ENCODE measurements at places on chromosomes 2 and 18.

GRCh38 chr2:187360286-187360685, 87.8 kb downstream of the CALCRL start:
- H3K4me3 ChIP-seq: no peak overlapping the region
- no peak overlapping the region for H3K27ac ChIP-seq
- DNase-seq: no peak
- H3K4me1 ChIP-seq: no peaks in the 10 kb centered on the region
- no peaks in the 10 kb centered on the region for H3K27me3 ChIP-seq

DNA sequence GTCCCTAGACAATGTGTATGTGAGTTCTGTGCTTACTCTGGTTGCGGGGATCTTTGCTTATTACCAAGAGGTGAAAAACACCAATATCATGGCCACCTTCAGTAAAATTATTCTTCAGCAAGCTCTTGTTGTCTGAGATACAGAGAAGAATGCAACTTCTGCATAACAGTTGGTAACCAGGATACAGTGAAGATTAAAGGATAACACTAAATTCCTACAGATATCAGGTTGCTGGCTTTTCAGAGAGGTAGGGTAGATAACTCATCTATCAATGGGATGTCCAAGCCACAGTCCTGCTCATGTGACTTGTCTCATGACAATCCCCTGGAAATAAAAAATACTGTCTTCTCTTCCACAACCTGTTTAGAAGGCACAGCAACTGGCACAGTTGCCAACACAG, 308.5 kb downstream of the TNS1 start:
- no peaks in the 10 kb centered on the region for H3K27me3 ChIP-seq
- no peak for DNase-seq
- no peak overlapping the region for H3K4me3 ChIP-seq
- H3K4me1 ChIP-seq: no peaks in the 10 kb centered on the region
- H3K27ac ChIP-seq: no peak overlapping the region

- no peak overlapping the region for H3K27ac ChIP-seq
- H3K27me3 ChIP-seq: no peaks in the 10 kb centered on the region
- H3K4me1 ChIP-seq: no peaks in the 10 kb centered on the region
- no peak for DNase-seq
Observed at GRCh38 chr2:201532686-201533304, 81.3 kb downstream of the STRADB start.

DNA sequence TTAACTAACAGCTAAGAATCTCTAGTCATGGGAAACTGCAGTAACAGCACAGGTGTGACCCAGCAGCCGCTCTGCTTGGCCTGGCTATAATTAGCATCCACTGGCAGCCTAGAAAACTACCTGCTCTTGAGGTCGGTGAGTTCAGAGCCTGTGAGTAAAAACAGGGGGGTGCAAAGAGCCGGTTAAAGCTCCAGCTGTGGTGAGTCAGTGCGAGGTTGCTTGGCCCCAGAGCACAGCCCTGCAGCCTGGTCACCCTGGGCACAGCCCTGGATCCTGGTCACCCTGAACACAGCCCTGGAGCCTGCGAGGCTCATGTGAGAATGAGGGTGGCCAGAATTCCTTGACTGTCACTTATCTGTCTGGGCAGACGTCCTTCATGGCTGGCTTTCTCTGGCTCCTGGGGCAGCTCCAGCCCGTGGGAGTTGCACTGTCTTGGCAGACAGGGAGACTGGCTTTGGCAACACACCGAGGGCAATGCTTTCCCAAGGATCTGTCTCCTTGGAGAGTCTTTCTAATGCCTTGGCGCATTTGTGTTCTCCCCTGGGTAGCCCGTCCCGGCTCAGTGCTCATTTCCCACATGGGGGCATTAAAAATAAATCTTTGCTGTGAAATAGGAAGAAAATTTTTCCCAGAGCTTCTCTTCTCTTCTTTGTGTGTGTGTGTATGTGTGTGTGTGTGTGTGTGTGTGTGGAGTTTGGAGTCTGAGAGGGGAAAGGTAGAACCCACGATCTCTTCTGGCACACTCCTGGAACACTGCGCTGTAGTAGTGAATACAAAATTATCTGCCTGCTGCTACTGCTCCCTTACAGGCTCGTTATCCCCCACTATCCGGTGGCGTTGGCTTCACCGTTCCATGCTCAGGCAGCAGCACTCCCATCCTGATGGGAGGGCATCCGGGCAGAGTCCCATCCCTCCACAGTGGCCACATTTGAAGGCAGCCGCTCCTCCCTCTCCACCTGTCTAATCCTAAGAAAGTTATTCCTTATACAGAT, 250.2 kb upstream of the MEX3C start:
- no peaks in the 10 kb centered on the region for H3K27me3 ChIP-seq
- peak; percentile 68 for DNase-seq
- H3K4me3 ChIP-seq: no peak overlapping the region
- H3K36me3 ChIP-seq: no peaks in the 10 kb centered on the region
- H3K27ac ChIP-seq: no peak overlapping the region

DNA sequence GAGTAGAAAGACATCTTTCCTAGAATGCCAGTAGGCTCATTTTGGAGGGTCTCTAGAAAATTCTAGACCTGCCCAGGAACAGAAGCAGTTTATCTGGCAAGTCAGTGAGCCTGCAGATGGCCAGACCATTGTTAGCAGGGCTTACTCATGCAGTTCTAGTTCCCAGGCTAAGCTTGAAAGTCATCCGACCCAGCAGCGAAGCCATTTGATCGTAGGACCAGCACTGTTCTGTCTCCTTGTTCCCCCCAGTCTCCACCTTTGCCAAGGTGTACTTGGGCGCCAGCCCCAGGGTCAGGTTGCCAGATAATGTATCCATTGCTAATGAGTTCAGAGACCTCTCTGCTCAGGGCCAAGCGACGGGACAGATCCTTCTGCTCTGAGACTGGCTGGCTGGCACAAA, 70.1 kb downstream of the EPAS1 start:
- no peaks in the 10 kb centered on the region for H3K27me3 ChIP-seq
- no peak for DNase-seq
- H3K4me1 ChIP-seq: no peaks in the 10 kb centered on the region
- H3K27ac ChIP-seq: no peak overlapping the region
- H3K36me3 ChIP-seq: peaks cover 47% of the 10 kb centered on the region
- H3K4me3 ChIP-seq: no peak overlapping the region

All from adrenal gland (tissue), 19 donors.